Progenitor cell of endocrine pancreas (in vitro differentiated cells): ENCODE measurements at places on chromosomes 6 and 20. TPM values are rescaled to one million over a fixed set of nuclear protein-coding genes. Genes with fewer than 3 reads are reported as not detected.

TRIM15 gene
- total RNA-seq, result not detected in 2 replicates

DNA sequence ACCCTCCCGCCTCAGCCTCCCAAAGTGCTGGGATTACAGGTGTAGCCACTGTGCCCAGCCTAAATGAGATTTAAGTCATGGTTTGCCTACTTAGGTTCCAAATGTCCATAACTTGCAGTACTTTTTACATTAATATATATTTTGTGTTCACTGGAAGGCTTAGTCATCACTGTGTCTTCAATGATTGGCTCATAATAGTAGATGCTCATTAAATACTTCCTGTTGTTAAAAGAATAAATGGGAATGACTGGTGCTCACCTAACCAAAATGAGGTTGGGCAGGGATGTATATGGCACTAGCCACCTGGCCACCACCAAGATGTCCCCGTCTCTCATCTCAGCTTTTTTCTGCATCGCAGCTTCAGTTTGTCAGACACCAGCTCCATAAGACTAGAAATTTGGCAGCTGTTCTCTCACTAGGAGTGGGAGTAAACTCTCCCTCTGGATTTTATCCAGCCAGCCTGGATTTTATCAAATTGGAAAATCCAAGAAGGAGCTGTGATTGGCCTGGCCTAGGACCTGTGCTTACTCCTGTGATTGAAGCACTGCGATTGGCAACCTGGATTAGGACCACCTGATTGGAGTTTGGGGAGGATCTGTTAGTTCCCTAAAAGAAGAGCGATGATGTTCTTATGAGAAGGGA is 1.1 kb upstream of the GLO1 start:
- peaks cover 8% of the 10 kb centered on the region for H3K4me1 ChIP-seq
- H3K36me3 ChIP-seq, result peaks cover 23% of the 10 kb centered on the region
- DNase-seq, result no peak
- H3K27me3 ChIP-seq, result no peaks in the 10 kb centered on the region

DNA sequence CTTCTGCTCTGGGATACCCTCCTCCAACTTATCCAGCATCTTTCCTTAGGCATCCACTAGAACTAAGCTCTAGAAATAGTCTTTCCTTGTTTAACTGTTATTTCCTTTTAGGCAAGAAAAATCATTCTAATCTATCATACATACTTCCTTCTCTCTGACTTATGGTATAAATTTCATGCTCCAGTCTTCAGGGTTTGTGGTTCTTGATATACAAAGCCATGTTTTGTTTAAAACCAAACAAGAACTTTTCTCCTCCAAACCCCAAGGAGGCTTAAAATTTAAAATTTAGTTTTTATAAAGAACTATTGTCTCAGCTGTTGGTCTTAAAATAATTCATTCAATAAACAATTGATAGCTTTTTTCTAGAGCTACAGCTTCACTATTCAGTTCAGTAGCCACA is 77.2 kb downstream of the CD164 start:
- no peaks in the 10 kb centered on the region for H3K36me3 ChIP-seq
- H3K27ac ChIP-seq, result no peak overlapping the region
- H3K4me1 ChIP-seq, result peaks cover 38% of the 10 kb centered on the region

- no peak overlapping the region for H3K4me3 ChIP-seq
- peaks cover 20% of the 10 kb centered on the region for H3K27me3 ChIP-seq
- H3K4me1 ChIP-seq, result no peaks in the 10 kb centered on the region
- no peak overlapping the region for H3K27ac ChIP-seq
Measured at GRCh38 chr6:45754432-45754831, 261.2 kb downstream of the CLIC5 start.

GRCh38 chr20:43835944-43836508 is 78.6 kb upstream of the TOX2 start:
- peaks cover 19% of the 10 kb centered on the region for H3K27me3 ChIP-seq
- no peak overlapping the region for H3K4me3 ChIP-seq
- H3K4me1 ChIP-seq, result no peaks in the 10 kb centered on the region
- no peak overlapping the region for H3K27ac ChIP-seq

GRCh38 chr6:167827583-167828324 is 1.0 kb downstream of the AFDN start:
- peaks cover 10% of the 10 kb centered on the region for H3K36me3 ChIP-seq
- peak overlapping the region; percentile 99 for H3K27ac ChIP-seq
- peak overlapping the region; percentile 96 for H3K4me3 ChIP-seq

DNA sequence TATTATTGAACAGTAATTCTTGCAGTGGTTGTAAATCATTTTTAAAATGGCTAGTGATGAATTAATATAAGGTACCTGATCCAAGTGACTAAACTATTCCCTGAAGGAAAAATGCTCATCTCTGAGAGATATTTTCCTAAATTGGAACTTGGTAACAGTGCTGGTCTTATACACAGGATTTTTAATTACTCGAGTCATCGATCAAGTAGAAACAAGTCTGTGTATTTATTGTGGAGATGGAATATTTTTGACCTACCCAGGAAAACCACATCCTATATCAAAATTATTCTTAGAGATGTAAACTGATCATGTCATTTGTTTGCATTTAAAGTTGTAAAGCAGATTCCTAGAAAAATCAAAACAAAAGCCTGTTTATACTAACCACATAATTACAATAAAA is 166.9 kb downstream of the MOXD1 start:
- peaks cover 3% of the 10 kb centered on the region for H3K27me3 ChIP-seq
- no peak overlapping the region for H3K27ac ChIP-seq
- no peak overlapping the region for H3K4me3 ChIP-seq
- H3K36me3 ChIP-seq, result no peaks in the 10 kb centered on the region
- H3K4me1 ChIP-seq, result peaks cover 1% of the 10 kb centered on the region

ZBTB9 gene
- 15.4 and 15.7 TPM in 2 replicates for total RNA-seq

DNA sequence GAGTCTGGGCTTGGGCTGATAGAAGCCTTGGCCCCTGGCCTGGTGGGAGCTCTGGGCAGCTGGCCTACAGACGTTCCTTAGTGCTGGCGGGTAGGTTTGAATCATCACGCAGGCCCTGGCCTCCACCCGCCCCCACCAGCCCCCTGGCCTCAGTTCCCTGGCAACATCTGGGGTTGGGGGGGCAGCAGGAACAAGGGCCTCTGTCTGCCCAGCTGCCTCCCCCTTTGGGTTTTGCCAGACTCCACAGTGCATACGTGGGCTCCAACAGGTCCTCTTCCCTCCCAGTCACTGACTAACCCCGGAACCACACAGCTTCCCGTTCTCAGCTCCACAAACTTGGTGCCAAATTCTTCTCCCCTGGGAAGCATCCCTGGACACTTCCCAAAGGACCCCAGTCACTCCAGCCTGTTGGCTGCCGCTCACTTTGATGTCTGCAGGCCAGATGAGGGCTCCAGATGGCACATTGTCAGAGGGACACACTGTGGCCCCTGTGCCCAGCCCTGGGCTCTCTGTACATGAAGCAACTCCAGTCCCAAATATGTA is 957 bp upstream of the VEGFA start:
- H3K27me3 ChIP-seq, result no peaks in the 10 kb centered on the region
- H3K4me1 ChIP-seq, result peaks cover 41% of the 10 kb centered on the region
- H3K36me3 ChIP-seq, result peaks cover 3% of the 10 kb centered on the region

GRCh38 chr20:49216991-49217578 is 2.1 kb upstream of the DDX27 start:
- H3K4me3 ChIP-seq, result peak overlapping the region; percentile 29
- peaks cover 1% of the 10 kb centered on the region for H3K36me3 ChIP-seq
- peaks cover 15% of the 10 kb centered on the region for H3K4me1 ChIP-seq

HSPA12B gene
- not detected in 2 replicates for total RNA-seq

GRCh38 chr6:104182811-104183210 is 676.9 kb downstream of the HACE1 start:
- H3K36me3 ChIP-seq, result no peaks in the 10 kb centered on the region
- no peak overlapping the region for H3K4me3 ChIP-seq
- H3K4me1 ChIP-seq, result no peaks in the 10 kb centered on the region
- DNase-seq, result no peak
- no peaks in the 10 kb centered on the region for H3K27me3 ChIP-seq
- H3K27ac ChIP-seq, result no peak overlapping the region

DNA sequence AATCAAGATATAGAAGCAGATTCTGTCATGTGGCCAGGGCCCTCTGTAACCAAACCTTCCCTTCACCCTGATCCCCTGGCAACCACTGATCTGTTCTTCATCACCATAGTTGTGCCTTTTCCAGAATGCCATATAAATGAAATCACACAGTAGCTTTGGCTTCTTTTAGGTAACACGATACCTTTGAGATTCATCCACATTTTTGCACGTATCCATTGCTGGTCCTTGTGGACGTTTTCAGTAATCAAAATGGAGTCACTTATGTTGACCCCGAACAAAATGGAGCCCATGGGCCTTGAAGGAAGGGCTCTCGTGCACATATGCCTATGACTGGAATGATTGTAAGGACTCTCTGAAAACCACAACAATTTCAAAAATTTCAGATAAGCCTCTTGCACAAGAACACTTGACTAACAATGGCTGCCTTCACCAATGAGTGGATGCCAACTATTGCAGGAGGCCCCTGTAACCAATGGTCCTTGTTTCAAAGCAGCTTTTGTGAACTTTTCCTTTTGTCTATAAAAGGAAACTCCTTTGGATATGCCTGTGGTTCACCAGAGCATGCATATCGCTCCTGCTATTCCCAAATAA is 84.3 kb upstream of the RALY start:
- H3K36me3 ChIP-seq, result no peaks in the 10 kb centered on the region
- no peak overlapping the region for H3K4me3 ChIP-seq
- H3K4me1 ChIP-seq, result peaks cover 12% of the 10 kb centered on the region
- H3K27me3 ChIP-seq, result peaks cover 7% of the 10 kb centered on the region
- no peak for DNase-seq
- no peak overlapping the region for H3K27ac ChIP-seq

SLC13A3 gene
- 2.9 and 5.0 TPM in 2 replicates for total RNA-seq

DNA sequence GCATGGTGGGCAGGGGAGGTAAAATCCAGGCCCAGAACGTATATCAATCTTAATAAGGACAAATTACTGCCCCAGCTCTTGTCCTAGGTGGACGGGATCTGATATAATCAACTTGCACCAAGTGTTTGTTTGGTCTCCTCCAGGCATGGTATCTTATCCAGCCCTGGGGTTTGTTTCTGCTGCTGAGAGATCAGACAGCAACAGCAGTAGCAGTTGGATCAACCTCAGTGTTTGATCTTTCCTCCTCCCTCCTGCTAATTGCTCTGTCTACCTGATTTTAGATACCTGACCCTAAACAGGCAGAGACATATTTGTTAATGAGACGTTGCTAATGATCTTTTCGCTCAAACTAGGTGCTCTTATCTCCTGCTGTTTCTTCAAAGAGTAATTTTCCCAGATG is 100.4 kb upstream of the BACH2 start:
- H3K27me3 ChIP-seq, result peaks cover 36% of the 10 kb centered on the region
- H3K4me1 ChIP-seq, result peaks cover 15% of the 10 kb centered on the region
- no peak overlapping the region for H3K4me3 ChIP-seq
- no peak overlapping the region for H3K27ac ChIP-seq
- DNase-seq, result no peak

GRCh38 chr20:63343460-63344445 is 17.4 kb downstream of the CHRNA4 start:
- DNase-seq, result no peak
- no peaks in the 10 kb centered on the region for H3K36me3 ChIP-seq
- H3K27me3 ChIP-seq, result peaks cover 19% of the 10 kb centered on the region
- H3K4me3 ChIP-seq, result no peak overlapping the region

DNA sequence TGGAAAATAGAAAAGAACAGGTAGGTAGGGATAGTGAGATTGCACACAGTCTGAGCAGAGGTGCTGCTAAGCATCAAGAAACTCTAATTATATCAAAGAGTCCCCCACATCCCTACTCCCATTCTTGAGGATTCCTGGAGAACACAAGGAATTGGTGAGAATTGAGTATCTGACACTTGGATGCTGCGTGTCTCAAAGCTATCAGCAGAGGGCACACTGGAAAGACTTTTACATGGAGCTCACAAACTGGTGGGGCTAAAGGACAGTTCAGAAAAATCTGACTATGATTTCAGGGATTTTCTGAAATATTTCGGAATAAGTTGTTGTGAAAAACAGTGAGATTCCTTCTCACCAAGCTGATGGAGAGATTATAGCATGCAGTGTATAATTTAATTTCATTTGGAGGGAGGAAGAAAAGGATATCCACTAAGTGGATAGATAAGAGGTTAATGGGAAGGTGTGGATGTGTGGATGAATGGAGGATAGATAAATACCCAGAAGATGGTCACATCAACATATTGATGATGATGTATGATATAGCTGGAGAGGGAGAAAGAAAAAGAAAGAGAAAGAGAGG is 215.4 kb upstream of the DEFB112 start:
- H3K4me3 ChIP-seq, result no peak overlapping the region
- H3K27me3 ChIP-seq, result peaks cover 3% of the 10 kb centered on the region
- peaks cover 6% of the 10 kb centered on the region for H3K4me1 ChIP-seq
- H3K27ac ChIP-seq, result no peak overlapping the region
- H3K36me3 ChIP-seq, result no peaks in the 10 kb centered on the region

GRCh38 chr6:75203721-75204120 is 2.1 kb downstream of the COL12A1 start:
- peaks cover 83% of the 10 kb centered on the region for H3K27me3 ChIP-seq
- no peak overlapping the region for H3K4me3 ChIP-seq
- no peak overlapping the region for H3K27ac ChIP-seq
- H3K36me3 ChIP-seq, result no peaks in the 10 kb centered on the region
- H3K4me1 ChIP-seq, result peaks cover 30% of the 10 kb centered on the region
- DNase-seq, result no peak

GRCh38 chr6:71544906-71545305 is 256.3 kb downstream of the OGFRL1 start:
- no peaks in the 10 kb centered on the region for H3K27me3 ChIP-seq
- no peak overlapping the region for H3K27ac ChIP-seq
- H3K4me3 ChIP-seq, result no peak overlapping the region
- H3K4me1 ChIP-seq, result no peaks in the 10 kb centered on the region
- no peak for DNase-seq

DNA sequence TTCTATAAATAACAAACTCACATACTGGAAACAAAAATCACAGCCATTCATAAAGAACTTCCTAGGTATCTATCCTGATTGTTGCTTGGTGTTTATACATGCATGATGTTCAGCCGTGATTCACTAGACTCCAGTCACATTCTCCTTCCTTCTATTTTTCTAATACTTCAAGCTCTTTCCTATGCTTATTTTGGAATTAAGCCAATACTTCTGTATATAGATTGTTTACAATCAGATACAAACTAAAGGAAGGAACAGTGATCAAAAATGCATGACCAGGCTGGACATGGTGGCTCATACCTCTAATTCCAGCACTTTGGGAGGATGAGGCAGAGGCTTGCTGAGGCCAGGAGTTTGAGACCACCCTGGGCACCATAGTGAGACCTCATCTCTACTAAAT is 377.5 kb upstream of the IRAK1BP1 start:
- no peaks in the 10 kb centered on the region for H3K36me3 ChIP-seq
- H3K4me1 ChIP-seq, result peaks cover 4% of the 10 kb centered on the region
- no peaks in the 10 kb centered on the region for H3K27me3 ChIP-seq
- H3K4me3 ChIP-seq, result no peak overlapping the region
- no peak for DNase-seq
